ENCODE measurements at places on chromosomes 7 and 10.
A peak's percentile ranks its signal among the peaks of the same experiment; 100 is the strongest.

GRCh38 chr7:70926666-70927065 is 205.3 kb upstream of the GALNT17 start:
- DNase-seq = no peak

GRCh38 chr10:44201656-44202055 is 183.2 kb downstream of the CXCL12 start:
- DNase-seq = no peak

GRCh38 chr10:103845972-103846371 is 9.4 kb downstream of the SH3PXD2A start:
- DNase-seq = no peak

DNA sequence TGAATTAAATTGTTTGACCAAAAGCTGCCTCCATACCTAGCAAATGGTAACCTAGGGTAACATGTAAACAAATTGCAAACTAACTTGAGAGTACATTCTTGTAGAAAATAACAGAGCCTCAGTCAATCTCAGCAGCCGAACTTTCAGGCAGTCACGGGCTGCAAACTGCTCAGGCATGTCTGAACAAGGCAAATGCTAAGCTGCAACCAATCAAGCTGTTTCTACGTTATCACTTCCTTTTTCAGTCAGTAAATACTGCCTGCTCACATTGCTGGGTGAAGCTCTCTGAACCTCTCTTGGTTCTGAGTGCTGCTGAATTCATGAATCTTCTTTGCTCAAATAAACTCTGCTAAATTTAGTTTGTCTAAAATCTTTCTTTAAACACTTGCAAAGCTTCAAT is 1212.4 kb downstream of the SORCS1 start:
- peak; percentile 52 for DNase-seq

DNA sequence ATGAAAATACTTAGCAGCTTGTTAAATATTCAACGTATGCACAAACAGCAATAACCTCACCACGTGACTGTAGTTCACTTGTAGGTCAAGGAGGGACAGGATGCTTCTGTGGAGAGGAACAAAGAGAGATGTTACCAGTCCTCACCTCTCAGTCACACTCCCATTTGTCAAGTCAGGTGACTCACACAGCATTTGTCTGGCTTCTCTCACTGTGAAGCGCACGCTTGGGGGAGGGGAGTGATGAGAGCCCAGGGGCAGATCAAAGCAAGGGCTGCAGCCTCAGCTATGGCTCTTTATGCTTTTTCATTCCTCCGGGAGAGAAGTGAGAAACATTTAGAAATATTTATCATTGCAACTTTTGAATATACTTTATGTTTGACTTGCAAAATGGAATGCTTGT is 2.9 kb upstream of the RBM20 start:
- peak; percentile 79 for DNase-seq

DNA sequence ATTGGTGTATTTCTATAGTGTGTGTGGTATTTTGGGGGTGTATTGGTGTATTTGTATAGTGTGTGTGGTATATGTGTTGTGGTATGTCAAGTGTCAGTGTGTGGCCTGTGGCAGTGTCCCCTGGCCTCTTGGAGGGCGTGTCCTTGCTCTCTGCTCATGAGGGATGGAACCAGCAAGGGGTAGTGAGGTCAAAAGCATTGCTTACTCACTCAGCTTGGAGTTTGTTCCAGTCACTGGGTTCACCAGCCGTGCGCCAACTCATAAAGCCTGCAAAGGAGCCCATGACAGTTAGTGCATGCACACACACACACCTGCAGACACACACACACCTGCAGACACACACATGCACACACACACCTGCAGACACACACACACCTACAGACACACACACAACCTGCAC is 4.3 kb upstream of the TRPV6 start:
- no peak for DNase-seq

DNA sequence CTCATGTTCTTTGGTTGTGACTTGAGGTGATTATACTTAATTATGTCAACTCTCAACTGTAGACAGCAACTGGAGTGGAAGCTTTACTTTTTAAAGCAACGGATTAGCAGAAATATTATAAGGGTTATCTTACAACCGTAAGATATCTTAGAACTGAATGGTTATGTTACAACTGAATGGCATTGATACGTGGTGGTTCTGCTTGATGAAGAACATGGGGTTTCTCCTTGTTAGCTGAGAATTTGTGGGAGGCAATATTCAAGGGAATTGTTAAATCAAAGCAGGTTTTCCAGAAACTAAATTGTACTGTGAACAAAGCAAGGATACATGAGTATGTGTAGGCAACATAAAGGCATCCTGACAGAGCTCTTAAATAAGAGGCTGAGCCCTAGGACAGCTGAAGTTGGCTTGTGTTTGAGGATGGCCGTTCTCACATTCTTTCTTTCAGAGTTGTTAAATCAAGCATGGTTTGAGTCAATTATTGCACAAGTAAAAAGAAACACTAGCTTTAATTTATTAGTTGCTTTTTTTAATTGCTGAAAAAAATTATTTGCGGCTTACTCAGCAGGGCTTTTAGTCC is 350.0 kb downstream of the PLXDC2 start:
- DNase-seq = peak; percentile 56

- DNase-seq = no peak
These were observed 150.8 kb downstream of the LRRC4 start for GRCh38 chr7:127880454-127880853.

DNA sequence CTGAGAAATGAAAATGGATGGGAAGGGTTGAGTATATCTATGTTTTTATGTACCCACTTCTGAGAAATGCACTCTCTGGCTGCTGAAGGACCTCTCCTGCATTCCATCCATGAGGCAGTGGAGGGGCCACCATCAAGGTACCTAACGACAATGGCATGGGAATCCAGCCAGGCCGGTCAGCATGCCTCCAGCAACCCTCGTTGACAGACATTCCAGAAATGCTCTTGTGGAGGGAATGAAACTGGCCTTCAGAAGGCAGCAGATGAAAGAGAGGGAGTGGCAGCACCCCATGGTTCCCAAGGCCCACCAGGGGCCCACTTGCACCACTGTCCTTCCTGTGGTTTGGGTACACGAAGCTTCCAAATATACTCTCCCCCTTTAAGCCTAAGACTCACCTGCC is 269.0 kb downstream of the ARHGAP12 start:
- no peak for DNase-seq

DNA sequence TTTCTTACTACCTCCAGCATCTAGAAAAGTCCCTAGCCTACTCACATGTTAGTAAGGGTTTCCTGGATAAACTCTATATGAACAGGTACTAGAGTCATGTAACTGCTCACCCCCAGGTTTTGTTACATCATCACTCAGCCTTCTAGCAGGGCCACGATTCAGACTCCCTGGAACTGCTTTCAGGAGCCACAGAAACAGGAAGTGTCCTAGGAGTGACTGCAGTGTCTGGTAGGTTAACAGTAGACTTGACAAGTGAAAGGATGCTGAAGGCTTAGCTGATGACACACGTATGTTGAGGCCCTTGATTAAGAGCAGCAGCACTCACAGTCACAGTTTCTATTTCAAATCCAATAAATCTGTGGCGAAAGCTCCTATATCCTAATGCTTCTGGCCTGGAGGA is 101.2 kb downstream of the DNMBP start:
- DNase-seq = no peak

DNA sequence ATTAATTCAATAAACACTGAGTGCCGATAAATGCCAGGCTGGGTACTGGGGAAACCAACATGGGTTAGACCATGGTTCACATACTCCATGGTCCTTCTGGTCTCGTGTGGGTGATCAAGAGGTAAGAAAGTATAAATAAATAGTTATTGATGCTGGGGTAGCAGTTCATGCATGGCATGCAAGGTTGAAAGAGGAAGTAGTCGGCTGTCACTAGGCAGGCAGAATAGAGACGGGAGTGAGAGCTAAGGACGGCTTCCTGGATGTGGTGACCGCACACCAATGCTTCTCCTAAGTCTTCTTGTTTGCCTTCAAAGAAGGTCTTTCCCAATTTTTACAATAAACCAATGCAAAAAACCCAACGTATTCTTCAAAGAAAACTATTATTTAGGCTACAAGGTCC is 208.6 kb downstream of the ADAM12 start:
- no peak for DNase-seq

DNA sequence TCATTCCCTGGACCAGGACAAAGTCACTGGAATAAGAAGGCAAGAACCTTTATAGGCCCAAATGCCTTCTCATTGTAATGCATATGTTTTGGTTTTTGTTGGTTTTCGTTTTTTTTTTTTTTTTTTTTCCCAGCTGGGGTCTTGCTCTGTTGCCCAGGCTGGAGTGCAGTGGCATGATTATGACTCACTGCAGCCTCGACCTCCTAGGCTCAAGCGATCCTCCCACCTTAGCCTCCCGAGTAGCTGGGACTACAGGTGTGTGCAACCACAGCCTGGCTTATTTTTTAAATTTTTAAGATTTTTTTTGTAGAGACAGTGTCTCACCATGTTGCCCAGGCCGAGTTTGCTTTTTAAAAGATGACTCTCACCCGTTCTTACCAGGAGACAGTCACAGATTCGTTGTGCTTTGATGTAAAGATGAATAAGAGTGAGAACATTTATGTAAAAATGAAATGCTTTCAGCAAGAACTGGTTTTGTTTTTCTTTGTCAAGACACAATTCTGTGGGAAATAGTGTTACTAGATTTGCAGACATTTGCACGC is 7.6 kb downstream of the IQCE start:
- DNase-seq = no peak

DNA sequence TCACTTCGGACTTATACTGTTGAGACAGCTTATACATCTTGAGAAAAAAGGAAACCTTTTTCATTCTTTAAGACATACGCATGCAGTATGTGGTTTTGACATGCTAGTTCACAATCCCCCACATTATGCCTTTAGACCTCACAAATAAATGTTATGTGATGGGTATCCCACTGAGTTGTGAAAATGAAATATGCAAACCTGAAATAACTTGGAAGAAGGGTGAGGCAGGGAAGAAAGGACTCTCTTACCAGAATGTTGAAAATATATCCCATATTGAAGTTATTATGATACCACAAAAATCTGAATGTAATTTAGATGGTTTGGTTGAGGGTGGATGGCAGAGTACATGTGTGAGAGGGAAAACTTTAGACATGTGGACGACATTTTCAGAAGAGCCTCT is 379.8 kb downstream of the BBS9 start:
- DNase-seq = no peak

GRCh38 chr7:151665368-151665767 is 145.7 kb upstream of the RHEB start:
- DNase-seq = no peak

DNA sequence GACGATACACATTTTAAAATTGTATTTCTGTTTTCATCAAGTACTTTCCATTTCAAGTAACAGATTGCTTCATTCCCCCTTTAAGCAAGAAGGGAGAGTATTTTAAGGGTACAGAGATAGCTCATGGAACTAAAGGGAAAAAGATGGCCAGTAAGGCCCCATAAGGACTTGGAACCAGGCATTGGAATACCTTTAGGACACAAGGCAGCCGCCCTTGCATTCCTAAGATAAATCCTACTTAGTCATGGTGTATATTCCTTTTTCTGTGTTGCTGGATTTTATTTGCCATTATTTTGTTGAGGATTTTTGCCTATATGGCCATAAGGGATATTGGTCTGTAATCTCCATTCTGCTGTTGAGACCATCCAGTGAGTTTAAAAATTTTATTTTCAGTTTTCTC is 49.2 kb downstream of the BTRC start:
- DNase-seq = no peak

GRCh38 chr10:100817268-100817839 is 72.0 kb downstream of the PAX2 start:
- peak; percentile 70 for DNase-seq

- no peak for DNase-seq
These were observed 213.6 kb downstream of the KIF20B start for GRCh38 chr10:89915021-89915420.

GRCh38 chr7:151491859-151492258 is 27.8 kb downstream of the RHEB start:
- no peak for DNase-seq

DNA sequence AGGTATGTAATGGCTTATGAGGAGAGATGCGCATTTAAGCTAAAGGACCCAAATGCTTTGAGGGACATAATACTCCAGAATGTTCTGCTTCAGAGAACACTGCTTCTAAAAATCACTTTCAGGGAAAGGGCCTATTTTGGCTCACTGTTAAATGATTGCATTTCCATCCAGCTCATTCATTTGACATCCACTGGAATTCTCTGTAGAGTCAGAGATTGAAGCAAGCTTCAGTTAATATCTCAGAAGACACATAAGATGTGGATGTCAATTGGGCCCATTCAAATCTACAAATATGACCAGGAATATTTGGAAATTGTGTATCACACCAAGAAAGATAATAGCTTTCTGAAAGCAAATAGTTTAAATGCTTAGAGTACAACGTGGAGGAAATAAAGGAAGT is 209.9 kb upstream of the VSTM2A start:
- DNase-seq = no peak

DNA sequence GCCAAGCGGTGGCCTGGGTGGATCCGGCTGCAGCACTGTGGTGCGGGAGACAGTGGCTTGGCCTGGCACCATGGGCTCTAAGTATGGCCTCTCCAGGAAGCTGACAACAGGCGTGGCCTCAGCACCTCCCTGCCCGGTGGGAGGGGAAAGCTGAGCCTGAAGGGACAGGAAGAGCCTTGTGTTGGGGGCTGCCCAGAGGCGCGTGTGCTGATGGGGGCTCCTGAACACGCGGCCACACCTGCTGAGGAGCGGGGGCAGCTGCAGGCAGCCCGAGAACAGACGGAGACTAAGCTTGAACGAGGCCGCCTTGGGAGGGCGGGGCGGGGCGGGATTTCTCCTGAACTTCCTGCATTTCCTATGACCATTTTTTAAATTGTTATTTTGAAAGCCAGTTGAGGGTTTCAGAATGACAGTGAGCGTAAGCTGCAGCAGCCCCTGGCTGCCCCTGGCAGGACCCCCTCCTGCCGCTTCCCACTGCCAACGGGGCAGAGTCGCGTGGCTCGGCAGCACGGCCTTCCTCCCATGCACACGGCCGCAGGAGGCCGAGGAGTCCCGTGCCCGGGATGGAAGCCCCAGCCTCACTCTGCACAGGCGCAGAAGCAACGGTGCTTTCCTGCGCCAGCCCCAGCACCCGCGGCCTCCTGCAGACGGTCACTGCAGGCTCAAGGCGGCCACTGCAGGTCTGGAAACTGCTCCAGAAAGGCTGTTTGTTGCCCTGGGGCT is 43.2 kb downstream of the DPYSL4 start:
- no peak for DNase-seq

GRCh38 chr10:75024971-75025523 is 86.4 kb upstream of the SAMD8 start:
- no peak for DNase-seq

- DNase-seq = no peak
These were observed 102.0 kb downstream of the CCDC3 start for GRCh38 chr10:12899546-12899945.

GRCh38 chr7:18474944-18475343 is 20.6 kb upstream of the HDAC9 start:
- no peak for DNase-seq

DNA sequence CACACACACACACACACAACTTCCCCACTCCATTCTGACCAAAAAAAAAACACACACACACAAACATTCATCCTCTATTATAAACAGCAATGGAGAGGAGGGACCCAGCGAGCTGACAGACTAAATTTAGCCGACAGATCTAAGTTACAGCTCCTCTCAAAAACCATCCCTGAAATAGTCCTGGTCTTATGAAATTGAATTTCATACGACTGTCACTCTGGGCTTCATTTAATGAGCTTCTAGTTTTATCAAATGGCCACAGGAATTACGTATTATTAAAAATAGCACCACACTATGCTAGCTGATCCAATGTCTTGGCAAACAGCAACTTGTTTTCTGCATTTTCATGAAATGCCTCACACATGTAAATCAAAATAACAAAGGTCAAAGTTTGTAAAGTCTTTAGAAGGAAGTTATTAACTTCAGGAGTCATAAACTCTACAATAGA is 131.3 kb upstream of the ASAH2 start:
- DNase-seq = no peak
